ENCODE measurements at places on chromosomes 13 and 19.

DNA sequence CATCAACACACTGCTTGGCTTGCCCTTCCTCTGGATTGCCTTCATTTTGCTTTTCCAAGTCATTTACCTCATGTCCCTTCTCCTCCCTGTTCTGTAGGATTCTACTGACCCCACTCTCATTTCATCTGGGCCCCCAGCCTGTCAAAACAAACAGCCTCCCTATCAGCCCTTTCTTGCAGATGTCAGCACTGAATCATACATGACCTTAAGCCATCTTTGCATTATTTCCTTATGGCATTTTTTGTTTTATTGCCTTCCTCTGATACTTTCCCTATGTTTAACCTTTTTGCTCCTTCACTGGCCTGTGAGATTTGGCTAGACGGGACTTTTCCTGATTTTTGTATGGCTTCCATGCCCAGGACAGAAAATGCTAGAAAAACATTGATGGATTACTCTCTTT lies 8.7 kb downstream of the LRCH1 start:
- DNase-seq: no peak

GRCh38 chr13:39321574-39321973 lies 281.4 kb downstream of the LHFPL6 start:
- DNase-seq: no peak

GRCh38 chr19:54156953-54157352 lies 2.6 kb downstream of the LENG1 start:
- no peak for DNase-seq

- DNase-seq: no peak
Measured at GRCh38 chr19:12000152-12000981, 35.1 kb downstream of the ZNF433 start.

GRCh38 chr13:95921485-95921884 lies 131.7 kb downstream of the UGGT2 start:
- no peak for DNase-seq

DNA sequence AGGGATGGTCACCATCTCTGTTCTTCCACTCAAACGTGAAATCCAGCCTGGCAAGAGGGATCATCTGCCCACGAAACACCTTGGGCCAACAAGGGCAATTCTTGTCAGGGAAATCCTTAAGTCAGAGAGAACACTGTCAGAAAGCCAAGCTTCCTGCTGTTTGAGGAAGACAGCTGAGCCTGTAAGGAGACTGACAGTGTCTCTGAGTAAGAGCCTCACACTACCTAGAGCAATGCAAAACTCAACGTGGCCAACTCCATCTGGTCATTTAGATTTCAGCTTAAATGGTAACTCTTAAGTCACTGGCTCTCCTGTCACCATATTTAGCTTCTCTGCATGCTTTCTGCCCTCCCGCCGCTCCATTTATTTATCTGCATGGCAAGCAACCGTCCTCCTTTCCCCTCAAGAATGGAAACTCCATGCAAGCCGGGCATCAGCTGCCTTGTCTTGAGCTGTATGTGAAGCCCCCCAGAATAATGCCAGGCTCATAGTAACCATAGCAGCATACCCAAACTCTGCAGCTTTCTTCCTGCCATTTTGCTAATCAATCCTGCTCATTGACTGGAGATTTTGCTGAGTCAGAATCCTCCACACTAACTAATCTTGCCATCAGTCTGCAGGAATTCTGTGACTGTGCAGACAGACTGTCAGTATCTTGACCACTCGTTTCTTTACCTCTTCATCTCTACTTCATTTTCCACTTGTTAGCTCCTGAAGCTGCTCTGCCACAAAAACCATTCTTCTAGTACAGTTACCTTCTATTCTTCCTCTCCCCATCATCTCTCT lies 159.8 kb downstream of the IRS2 start:
- no peak for DNase-seq

DNA sequence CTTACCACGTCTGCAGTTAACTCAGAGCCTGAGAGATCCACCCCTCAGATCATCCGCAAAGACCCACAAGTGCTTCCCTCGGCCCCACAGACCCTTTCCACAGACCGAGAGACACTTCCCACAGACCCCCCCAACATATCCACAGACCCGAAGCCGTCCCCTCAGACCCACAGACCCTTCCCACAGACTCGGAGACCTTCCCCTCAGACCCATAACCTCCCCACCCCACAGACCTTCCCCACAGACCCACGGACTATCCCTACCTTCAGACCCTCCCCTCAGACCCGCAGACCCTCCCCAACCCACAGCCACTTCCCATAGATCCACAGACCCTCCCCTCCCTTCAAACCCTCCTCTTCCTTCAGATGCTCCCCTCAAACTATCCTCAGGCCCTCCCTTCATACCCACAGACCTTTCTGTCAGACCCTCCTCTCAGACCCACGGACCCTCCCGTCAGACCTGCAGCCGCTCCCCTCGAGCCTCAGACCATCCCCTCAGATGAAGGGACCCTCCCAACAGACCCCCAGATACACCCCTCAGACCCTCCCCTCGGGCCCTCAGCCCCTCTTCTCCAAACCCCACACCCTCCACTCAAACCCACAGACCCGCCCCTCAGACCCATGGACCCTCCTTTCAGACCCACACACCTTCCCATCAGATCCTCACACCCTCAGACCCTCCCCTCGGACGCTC lies 20.1 kb upstream of the TFDP1 start:
- DNase-seq: no peak

DNA sequence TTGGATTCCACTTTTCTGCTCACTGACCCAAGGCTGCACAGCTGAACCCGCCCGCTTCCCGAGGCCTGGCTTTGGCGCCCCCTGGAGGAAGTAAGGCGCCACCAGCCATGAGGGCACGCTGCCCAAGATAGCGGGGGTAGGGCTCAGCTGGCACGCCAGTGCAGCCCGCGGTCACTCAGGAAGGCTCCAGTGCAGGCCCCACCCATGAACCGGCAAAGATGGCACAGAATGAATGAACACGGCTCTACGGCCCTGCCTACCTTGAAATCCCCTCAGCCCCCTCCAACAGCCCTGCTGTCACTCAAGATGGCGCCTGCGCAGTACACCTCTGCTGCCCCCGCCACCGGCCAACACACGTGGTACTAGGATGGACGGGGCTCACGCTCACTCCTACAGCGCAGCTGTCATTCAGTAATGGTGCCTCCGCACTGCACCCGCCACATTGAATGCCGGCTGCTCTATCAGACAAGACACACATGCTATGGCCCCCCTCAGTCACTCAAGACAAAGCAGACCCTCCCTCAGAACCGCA lies 3.0 kb downstream of the PEG3 start:
- DNase-seq: no peak

DNA sequence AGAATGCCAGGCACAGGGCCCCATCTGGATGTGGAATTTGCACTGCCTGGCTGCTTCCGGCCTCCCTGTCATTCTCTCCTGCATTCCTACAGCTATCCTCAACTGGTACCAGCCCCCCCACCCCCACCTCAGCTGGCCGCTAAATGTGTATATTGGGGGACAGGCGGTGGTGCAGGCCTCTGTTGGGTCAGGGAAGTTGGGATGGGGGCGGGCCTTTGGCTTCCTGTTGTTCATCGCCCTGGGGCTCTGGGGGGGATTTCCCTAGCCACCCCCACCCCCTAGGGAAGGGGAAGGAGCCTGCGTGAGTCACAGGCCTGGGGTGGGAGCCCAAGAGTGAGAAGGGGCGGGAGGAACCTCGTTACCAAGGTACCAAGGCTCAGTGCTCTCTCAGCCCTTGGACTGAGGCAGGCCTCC lies 10.6 kb downstream of the POU2F2 start:
- no peak for DNase-seq

DNA sequence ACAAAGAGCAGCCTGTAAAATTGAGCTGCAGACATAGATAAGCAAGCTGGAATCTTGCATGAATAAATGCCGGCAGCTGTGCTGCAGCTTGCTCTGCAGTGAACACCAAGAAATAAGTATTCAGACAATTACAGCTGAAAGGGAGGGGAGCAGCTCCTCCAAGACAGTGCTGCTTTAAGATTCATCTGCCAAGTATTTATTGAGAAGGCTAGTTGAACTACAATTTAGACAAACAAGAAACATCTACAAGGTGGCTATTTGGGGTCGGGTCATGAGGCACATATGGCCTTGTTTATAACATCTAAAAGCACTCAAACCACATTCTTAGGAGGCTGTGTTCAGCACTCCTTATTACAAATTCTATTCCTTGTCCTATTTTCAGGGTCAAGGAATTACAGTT lies 34.9 kb downstream of the ZNF726 start:
- DNase-seq: no peak

GRCh38 chr13:46053162-46054012 lies 841 bp upstream of the ZC3H13 start:
- no peak for DNase-seq

- no peak for DNase-seq
Measured at GRCh38 chr13:30927595-30927994, 4.9 kb upstream of the TEX26 start.

DNA sequence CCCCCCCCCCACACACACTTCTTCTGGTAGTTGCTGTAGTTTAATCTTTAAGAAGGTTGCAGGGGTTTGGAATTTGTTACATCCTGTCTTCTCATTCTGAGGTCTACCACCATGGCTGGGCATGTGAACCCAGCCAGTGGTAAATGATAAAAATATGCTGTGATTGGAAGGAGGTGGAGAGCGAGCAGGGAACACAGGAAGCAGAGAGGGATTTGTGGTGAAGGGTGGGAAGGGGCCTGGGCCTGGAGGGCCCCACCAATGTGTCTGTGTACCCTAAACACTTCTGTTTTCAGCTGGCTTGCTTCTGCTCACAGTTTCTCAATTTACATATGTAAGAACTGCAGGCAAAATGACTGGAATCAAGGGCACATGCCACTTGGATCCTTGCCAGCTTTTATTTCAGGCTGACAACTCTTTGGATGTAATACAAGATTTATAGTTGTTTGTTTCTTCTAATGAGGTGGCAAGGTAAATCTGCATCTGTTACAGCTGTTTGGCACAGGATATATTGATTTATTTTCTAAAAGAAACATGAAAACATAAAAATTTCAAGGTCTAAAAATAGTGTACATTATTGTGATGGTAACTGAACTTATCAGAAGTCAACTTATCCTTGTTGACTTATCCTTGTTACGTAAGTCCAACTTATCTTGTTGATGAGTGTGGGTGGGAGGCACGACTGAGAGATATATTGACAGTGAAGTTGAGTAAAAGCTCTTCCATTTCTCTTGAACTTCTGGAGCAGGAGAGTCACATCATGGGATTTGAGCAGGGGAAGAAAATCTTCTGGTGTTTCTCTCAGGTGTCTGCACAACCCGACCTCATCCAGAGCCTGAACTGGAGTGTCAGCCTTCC lies 313.2 kb downstream of the SHISA2 start:
- peak; percentile 84 for DNase-seq

GRCh38 chr19:38216785-38217641 lies 7.0 kb downstream of the DPF1 start:
- DNase-seq: no peak

- no peak for DNase-seq
Measured at GRCh38 chr19:48103922-48104321, 6.7 kb downstream of the PLA2G4C start.

DNA sequence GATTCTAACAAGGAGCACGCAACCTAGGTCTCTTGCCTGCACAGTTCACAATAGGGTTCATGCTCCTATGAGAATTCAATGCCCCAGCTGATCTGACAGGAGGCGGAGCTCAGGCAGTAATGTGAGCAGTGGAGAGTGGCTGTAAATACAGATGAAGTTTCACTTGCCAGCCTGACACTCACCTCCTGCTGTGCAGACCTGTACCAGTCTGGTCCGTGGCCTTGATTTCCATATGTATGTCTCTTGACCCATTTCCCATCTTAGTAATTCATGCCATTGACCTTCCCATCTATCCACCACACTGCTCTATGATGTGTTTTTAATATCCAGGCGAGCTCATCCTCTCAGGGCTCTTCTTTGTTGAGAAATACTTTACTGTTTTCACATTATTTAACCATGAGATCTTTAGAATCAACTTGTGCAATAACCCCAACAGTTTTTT lies 95.2 kb downstream of the LRCH1 start:
- peak; percentile 67 for DNase-seq

GRCh38 chr13:84609716-84610115 lies 727.4 kb upstream of the SLITRK1 start:
- no peak for DNase-seq

DNA sequence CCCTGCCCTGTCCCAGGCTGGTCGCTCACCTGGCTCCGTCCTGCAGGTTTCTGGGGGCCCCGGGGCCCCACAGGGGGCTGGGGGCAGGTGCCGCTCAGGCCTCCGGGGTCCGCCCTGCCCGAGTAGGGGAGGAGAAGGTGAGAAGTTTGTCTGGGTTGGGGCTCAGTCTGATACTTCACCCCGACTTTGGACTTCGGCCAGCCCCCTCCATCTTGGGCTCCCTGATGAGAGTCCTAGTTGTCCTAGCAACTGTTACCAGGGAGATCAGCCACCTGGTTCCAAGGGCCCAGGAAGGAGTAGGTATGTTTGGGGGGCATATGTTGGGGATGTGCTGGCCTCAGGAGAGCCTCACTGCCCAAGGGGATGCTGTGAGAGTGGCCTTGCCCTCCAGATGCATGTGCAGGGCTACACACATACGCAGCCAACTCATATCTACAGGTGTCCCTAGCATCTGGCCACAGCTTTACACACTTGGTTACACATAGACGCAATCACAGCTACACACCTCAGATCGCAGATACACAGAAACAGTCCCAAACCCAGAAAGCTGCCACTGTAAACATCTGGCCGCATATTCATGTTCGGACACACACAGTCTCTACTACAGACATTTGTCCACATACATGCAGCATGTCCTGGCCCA lies 3.4 kb downstream of the NUMBL start:
- DNase-seq: peak; percentile 19

- peak; percentile 39 for DNase-seq
Measured at GRCh38 chr19:18418483-18419194, 559 bp upstream of the SSBP4 start.

GRCh38 chr13:110536006-110536693 lies 25.4 kb downstream of the RAB20 start:
- no peak for DNase-seq

- DNase-seq: no peak
Measured at GRCh38 chr13:110407021-110407420, 99.9 kb downstream of the COL4A2 start.

DNA sequence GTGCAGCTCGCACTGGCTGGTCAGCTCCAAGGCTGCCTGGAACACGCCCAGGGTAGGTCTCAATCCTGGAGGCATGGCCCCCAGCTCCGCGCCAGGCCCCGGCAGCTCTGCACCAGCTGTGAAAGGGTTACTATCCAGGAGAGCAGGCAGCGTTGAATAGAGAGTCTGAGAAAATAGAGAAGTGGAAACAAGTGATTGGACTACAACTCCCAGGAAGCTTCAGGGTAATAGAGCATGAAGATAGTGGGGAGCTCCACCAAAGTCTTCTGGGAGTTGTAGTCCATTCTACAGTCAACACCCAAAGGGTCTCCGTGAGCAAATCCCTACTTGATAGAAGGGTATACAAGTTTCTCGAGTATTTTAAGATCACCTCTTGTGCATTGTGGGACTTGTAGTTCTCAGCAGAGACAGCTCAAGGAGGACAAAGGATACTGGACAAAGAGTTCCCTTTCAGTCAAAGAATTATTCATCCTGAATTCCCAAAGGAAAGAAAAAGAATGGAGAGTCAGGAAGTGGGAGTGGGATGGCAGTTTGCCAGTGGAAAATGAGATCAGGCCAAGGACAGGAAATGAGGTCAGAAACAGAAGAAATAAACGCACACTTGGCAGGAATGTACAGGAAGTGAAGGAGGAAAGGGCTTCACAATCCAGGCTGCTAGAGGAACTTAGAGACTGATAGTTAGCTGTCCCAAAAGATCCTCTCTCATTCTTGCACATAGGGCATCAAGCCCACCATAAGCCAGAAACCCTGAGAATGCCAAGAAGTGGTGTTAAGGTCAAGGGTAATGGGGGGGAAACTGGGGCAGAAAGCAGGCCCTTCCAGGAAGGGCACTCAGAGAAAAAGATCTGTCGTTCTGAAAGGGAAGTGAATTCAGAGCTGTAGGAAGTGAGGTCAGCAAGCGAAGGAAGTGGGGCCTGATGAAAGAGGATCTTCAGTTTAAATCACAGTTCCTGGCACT lies 5.5 kb upstream of the MAMSTR start:
- peak; percentile 23 for DNase-seq
